Lower leg skin (tissue), 4 donors: ENCODE measurements at places on chromosomes 2 and 18. TPM values are rescaled to one million over a fixed set of nuclear protein-coding genes. Genes with fewer than 3 reads are reported as not detected.

The MPP4 gene
- not detected for total RNA-seq

The ALLC gene
- total RNA-seq, result not detected

The HOXD4 gene
- total RNA-seq, result 2.2 TPM

The SLC25A12 gene
- 28.1 TPM for total RNA-seq

The SCN9A gene
- total RNA-seq, result 1.8 TPM

The COL6A3 gene
- total RNA-seq, result 204 TPM

The CYP20A1 gene
- total RNA-seq, result 15.5 TPM

The C2orf76 gene
- 15.5 TPM for total RNA-seq

GRCh38 chr2:143843686-143844085, 676.2 kb downstream of the ZEB2 start:
- DNase-seq, result no peak

DNA sequence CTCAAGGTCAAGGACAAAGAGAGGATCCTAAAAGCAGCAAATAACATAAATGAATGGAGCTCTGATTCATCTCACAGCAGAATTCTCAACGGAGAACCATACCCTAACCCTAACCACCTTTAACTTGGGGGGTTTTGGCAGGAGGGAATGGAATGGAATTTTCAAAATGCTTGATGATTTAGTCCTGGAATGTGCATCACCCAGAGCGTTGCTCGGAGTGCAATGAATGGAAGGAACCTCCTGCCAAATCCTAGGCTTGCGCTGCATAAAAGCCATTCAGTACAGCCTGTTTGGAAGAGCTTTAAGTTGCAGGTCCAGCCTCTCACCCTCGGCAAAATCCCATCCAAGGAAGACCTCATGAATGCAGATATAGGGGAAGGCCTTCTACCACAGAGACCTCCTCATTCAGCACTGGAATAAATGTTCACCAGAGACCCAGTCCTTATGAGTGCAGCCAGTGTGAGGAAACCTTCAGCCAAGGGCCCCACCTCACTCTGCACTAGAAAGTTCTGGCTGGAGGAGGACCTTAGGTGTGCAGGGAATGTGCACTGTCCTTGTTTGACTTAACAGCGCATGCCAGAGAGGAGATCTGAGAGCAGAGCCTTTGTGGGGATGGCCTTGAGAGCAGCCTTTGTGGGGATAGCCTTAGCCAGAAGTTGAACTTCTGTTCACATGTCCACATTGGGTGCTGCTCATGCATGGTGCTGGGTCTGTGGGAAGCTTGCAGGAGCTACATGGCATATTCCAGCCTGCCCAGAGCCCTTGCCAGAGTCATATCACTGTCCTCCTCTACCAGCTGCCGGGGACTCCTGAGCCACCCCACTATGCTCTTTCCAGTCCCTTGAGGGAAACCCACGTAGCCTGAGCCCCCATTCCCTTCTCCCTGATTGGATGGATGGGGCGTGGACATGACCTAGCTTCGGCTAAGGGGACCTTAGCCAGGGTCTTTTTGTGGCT, 30.5 kb downstream of the ASB1 start:
- no peak for DNase-seq

DNA sequence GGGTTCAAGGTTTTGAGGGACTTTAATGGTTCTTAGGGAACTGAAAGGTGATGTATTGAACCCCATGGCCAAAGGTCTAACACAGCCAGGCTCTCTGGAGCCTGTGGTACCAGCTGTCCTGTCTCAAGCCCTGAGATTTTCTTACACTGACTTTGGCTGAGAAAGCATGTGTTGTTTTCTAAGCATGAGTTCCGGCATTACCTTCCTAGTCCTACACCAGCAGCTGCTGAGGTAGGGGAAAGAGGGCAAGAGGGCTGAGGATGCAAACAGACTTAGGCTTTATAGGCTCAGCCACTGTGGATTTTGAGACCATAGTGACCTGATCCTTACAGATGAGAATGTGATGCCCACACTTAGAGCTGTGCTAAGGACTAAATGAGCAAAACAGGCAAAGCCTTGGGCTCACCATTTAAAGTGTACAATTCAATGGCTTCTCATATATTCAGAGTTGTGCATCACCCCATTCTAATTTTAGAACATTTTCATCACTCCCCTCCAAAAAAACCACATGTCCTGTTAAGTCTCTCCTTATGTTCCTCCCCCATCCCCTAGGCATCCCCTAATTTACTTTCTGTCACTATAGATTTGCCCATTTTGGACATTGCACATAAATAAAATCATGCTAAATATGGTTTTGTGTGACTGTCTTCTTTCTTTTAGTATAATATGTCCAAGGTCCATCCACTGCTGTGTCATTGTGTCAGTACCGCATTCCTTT, 99.7 kb upstream of the OTOS start:
- peak; percentile 28 for DNase-seq

- DNase-seq, result no peak
Observed at GRCh38 chr2:216133397-216133796, 24.2 kb downstream of the XRCC5 start.

GRCh38 chr18:23353459-23353858, 99.6 kb upstream of the RIOK3 start:
- DNase-seq, result no peak

DNA sequence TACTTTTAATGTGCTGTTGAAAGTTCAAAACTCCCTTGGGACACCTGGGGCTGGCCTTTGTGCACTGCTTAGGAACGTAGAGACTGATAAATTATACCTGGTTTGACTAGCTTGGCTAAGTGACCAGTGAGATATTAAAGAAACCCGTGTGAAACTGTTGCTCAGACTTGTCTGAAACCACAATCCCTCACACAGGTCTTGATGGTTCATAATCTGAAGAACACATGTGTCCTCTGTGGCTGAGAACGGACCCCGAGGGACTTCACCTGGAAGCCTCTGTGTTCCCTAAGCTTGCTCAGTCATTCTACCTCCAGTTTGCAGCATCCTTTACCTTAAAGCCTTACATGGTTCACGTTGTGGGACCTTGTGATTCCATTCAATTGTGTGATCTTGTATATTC, 218.8 kb downstream of the CBLN2 start:
- no peak for DNase-seq

DNA sequence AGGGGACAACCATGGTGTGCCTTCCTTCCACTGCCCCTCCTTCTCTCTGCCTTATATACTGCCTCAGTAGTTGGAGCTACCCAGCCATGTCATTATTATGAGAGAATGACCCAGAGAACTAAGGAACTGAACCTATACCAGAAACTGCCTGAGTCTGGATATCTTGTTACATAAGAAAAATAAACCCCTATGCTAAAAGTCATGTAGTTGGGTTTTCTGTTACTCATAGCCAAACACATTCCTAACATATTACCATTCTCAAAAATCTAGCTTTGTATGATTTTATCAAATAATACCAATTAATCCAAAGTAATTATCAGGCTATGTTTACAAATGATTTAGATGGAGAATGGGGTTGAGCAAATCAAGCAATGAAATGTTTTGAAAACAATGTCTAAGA, 15.0 kb upstream of the KLF7 start:
- DNase-seq, result no peak

DNA sequence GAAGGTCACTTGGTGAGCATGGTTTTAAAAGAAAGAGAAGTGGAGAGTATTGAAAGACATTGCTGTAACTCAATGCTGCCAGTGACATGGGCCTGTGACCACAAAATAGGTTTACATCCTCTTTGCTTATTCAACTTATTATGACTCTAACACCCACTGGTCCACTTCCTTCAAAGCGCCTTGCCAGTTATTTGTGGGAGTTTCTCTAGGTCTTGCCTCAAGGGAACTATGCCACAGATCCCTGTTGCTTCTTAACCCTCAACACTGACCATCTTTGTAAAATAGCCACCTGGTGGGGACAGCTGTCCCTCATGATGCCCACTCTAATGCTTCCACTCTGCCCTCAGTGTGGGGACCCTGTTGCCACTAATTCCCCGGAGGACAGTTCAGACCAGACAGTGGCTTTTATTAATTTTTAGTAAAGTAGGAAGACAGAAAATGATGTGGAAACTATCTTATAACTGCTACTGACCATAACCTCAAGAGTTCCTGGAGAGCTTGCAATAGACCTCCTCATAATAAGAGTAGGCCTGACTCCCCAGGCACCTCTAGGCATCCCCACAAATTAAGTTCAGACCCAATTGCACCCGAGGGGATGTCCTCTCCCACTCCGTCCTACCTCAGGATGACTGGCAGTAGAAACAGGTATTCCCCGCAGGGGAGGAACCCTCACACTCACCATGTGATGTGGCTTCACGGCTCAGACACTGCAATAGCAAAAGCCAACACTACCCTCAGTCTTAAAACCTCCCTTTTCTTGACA, 31.3 kb upstream of the SLC25A52 start:
- no peak for DNase-seq

DNA sequence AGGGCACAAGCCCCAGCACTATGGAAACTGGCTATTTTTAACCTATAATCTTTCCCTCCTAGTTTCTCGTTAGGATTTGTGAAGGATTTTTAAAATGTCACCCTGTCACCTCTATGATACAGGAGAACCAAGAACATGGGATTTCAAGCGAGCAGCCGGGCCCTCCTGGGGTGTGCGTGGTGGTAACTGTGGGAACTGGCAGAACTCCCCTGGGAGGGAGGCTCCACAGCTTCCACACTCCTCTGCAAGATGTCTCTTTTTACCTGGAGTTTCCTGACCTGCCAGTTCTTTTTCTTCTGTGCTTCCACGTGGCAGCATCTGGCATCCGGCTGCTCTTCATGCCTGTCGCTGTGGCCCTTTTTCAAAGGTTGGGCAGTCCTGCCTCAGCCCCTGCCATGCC, 386.3 kb upstream of the MYT1L start:
- DNase-seq, result no peak

DNA sequence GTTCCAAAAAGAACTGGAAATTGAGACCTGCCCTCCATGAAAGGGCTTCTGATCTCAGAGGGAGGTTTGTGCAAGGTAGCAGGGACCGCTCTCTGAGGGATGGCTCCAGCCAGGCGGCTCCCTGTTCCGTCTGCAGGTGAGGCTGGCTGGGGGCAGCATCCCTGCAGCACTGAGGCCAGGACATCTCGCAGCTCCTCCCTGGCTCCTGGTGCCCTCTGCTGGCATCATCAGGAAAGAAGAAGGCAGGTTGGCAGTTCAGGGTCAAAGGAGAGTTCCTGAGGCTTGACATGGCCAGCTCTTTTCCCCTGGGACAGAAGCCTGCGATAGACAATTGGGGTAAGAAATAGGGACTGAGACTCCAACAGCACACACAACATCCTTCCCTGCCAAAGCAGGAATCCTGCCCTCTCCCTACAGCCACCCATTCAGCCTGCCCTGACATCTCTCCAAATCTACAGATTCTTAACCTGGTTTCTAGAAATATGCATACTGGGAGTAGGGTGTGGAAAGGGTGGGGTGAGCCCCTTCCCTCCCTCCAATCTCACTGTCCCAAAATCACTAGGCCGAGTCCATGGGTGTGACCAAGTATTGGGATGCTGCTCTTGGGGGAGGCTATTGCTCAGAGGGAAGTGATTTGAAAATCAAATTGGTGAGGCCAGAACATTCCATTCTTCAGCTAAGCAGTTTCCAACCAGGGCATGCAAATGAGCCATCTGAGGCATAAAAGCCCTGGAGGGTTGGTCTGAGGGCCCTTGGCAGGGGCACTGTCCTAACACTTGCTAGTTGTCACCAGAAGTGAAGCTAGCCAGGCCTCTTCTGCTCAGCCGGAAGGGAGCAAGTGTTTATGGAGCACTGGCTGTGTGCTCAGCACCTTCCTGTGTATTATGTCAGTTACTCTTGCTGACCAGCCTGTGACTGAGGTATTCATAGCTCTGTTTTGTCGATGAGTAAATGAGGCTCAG, 185.4 kb downstream of the TFCP2L1 start:
- DNase-seq, result no peak

DNA sequence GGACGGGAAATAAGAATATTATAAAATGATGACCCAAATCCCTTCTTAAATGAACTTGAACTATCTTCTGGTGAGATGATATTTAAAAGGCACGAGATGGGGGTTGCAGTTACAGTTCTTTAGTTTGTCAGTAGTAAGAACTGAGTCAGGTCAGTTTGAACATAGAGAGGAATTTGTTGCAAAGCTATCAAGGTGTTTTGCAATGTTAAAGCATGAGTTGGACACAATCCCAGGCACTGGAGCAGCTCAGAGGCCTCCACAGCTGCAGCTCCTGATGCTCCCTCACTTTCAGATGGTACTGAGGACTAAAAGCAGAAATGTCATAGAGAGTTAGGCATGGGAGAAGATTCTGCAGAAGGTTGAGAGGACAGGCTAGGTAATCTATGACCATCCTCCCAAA, 236.0 kb downstream of the BCL2 start:
- no peak for DNase-seq

GRCh38 chr18:44705075-44705675, 24.5 kb downstream of the SETBP1 start:
- DNase-seq, result no peak

- no peak for DNase-seq
Observed at GRCh38 chr2:230924470-230925341, at the start of gene GPR55. TSS of gene GPR55 (minus strand) at chr2:230925242. CDS start at chr2:230910962, 14,280 bp downstream.

DNA sequence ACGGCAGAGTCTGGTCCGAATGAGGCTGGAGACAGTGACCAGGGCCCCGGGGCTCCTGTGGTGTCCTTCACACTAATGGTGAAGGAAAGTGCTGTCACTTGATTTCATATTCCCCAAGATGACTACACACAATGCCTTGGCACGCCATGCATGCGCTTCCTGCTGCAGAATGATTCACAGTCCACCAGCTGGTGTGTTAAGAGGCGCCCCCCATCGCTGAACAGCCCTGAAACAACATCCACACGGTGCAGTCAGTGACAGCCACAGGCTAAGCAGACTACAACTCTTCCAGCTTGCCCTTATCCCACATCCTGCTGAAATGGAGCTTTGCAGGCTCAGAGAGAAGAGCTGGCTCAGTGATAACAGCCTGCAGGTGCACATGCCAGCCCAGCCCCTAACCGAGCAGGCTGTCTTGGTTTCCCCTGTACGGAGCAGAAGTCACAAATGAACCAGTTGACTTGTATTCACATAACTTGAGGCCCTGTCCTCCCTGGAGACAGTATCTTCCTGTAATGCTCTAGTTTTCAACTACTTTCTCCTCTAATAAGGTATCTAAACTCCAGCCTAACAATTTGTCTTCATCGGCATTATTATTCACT, 24.3 kb upstream of the CDH20 start:
- no peak for DNase-seq

GRCh38 chr2:43136876-43137275, 89.5 kb downstream of the ZFP36L2 start:
- no peak for DNase-seq

GRCh38 chr2:232483923-232484627, 3.6 kb downstream of the ECEL1 start:
- DNase-seq, result no peak

- no peak for DNase-seq
Observed at GRCh38 chr2:33709951-33710350, 110.9 kb upstream of the FAM98A start.

GRCh38 chr2:144595279-144595678, 75.4 kb upstream of the ZEB2 start:
- DNase-seq, result no peak

- DNase-seq, result no peak
Observed at GRCh38 chr2:52429740-52430139, 1337.9 kb upstream of the CHAC2 start.
